Activated naive CD4-positive, alpha-beta T cell treated with anti-CD3 and anti-CD28 coated beads, Interleukin-2, amount 10 ng/mL, durations not matched to agents 7 days and 5 days (primary cell): ENCODE measurements at places on chromosomes 1 and 21.

DNA sequence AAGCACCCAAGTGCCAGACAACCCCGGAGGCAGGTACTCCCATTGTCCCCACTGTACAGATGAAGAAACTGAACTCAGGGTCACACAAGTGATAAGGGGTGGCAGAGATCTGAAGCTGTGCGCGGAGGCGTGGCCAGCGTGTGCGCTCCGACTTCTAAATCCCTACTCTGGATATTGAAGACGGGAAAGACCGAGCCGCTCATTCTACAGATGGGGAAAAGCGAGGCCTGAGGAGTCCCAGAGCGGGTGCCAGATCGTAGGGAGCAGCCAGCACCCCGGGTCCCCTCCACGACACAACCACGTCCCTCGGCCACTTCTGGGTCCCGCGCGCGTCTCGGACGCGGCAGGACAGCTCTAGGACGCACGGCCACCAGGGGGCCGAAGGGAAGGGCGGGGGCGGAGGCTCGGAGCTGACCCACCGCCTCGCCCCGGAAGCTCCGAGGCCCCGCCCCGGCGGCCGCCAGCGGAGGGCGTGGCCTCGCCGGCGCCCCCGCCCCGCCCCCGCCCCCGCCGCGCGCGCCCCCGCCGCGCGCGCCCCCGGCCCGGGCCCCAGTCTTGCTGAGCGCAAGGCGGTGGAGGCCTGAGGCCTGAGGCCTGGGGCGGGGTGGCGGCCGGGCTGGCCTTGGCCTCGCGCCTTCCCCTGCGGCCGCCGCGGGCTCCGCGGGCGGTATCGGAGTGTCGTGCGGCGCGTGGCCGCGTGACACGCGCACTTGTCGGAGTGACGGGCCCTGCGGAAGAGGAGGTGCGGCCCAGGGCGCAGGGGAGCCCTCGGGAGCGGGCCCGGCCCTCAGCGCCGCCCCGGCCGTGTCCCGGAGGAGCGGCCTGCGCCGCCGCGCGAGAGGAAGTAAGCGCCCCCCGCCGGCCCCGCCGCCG, at the start of gene H6PD:
TSS of gene H6PD (plus strand) at position 552 of the 873 bp plus-strand sequence. CDS start 10,161 bp downstream, outside the sequence.
- peak within 1 kb of the TSS; percentile 94 for H3K27ac ChIP-seq
- H3K36me3 ChIP-seq, result peaks cover 10% of the 10 kb centered on the region
- peaks cover 42% of the 10 kb centered on the region for H3K27me3 ChIP-seq
- peaks cover 39% of the 10 kb centered on the region for H3K4me1 ChIP-seq
- peak; percentile 84 for DNase-seq

GRCh38 chr1:55146781-55147180, 68.4 kb downstream of the USP24 start:
- peaks cover 12% of the 10 kb centered on the region for H3K4me1 ChIP-seq
- H3K27me3 ChIP-seq, result no peaks in the 10 kb centered on the region
- no peak for DNase-seq
- H3K4me3 ChIP-seq, result no peak overlapping the region
- H3K36me3 ChIP-seq, result peaks cover 48% of the 10 kb centered on the region

GRCh38 chr1:75795703-75796193, 934 bp upstream of the MSH4 start:
- DNase-seq, result no peak
- no peak overlapping the region for H3K27ac ChIP-seq
- H3K27me3 ChIP-seq, result no peaks in the 10 kb centered on the region

- no peaks in the 10 kb centered on the region for H3K27me3 ChIP-seq
- DNase-seq, result peak; percentile 14
- peaks cover 2% of the 10 kb centered on the region for H3K36me3 ChIP-seq
- H3K4me3 ChIP-seq, result no peak overlapping the region
- no peaks in the 10 kb centered on the region for H3K4me1 ChIP-seq
These were observed 54.2 kb downstream of the SLC37A1 start for GRCh38 chr21:42567861-42568260.

- no peaks in the 10 kb centered on the region for H3K4me1 ChIP-seq
- no peak overlapping the region for H3K27ac ChIP-seq
- no peaks in the 10 kb centered on the region for H3K27me3 ChIP-seq
- no peak overlapping the region for H3K4me3 ChIP-seq
- peaks cover 7% of the 10 kb centered on the region for H3K36me3 ChIP-seq
- DNase-seq, result no peak
These were observed 155.7 kb downstream of the COP1 start for GRCh38 chr1:176051402-176051801.

- H3K27me3 ChIP-seq, result peaks cover 4% of the 10 kb centered on the region
- peaks cover 27% of the 10 kb centered on the region for H3K36me3 ChIP-seq
- DNase-seq, result peak; percentile 74
- peak overlapping the region; percentile 100 for H3K27ac ChIP-seq
- H3K4me1 ChIP-seq, result peaks cover 73% of the 10 kb centered on the region
- H3K4me3 ChIP-seq, result peak overlapping the region; percentile 78
These were observed 407 bp upstream of the PIGV start for GRCh38 chr1:26787381-26787705.

DNA sequence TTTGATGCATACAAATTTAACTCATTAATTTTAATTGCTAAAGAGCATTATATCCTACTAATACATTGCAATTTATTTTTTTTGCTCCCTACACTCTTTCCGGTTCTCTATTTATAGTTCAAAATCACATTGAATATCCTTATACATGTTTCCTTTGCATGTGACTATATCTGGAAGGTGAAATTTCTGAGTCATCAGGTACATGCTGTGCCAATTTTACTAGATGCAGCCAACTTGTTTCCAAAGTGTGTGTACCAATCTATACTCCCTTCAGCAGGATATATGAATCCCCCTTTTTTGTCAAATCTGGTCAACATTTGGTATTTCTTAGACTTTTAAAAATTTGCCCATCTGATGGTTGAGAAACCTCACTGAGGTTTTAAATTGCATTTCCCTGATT, 602.9 kb upstream of the CAMK1G start:
- no peaks in the 10 kb centered on the region for H3K36me3 ChIP-seq
- no peak for DNase-seq
- H3K4me1 ChIP-seq, result no peaks in the 10 kb centered on the region
- H3K27me3 ChIP-seq, result peaks cover under 1% of the 10 kb centered on the region

DNA sequence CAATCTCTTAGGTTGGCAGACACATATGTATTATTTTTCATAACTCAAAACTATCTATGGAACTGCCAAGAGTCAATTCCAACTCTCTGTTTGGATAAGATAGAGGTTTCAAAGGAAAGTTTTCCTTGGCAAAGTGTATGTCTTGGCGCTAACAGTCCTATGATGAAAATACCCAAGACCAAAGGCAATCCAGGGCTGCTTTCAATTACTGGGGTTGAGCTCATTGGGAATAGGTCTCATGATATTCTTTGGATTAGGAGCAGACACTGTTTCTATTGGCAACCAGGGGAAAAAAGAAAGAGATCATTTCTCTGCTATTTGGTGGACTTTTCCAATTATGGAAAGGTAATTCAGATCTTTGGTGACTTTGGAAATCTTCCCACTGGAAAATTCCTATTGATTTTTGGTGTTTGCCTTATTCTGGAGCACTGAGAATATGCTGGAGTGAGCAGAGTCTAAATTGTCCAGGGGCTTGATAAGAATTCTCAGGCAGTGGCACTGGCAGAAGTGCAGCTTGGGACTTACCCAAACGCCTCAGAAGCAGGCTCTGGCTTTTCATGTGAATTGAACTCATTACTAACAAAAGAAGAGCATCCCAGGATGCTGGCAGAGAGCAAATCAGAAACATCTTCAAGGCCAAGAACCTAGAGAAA, 20.4 kb upstream of the PLXNA2 start:
- H3K4me3 ChIP-seq, result no peak overlapping the region
- H3K36me3 ChIP-seq, result no peaks in the 10 kb centered on the region
- H3K27me3 ChIP-seq, result peaks cover 47% of the 10 kb centered on the region
- no peak for DNase-seq
